ENCODE measurements at places on chromosomes 6 and 20. TPM values are rescaled to one million over a fixed set of nuclear protein-coding genes. Genes with fewer than 3 reads are reported as not detected.

RSPO3 gene
- 3.7 TPM for total RNA-seq

PBOV1 gene
- not detected for total RNA-seq

MAS1 gene
- under 0.01 TPM for total RNA-seq

VSTM2L gene
- 55.1 TPM for total RNA-seq

RAET1L gene
- total RNA-seq, result 0.23 TPM

GRIK2 gene
- 139 TPM for total RNA-seq

DAAM2 gene
- 30.4 TPM for total RNA-seq

TP53TG5 gene
- not detected for total RNA-seq

SYNJ2 gene
- 3.9 TPM for total RNA-seq

TINAG gene
- not detected for total RNA-seq

TFAP2A gene
- total RNA-seq, result 0.46 TPM

APOBEC2 gene
- not detected for total RNA-seq

TDRD6 gene
- total RNA-seq, result 0.46 TPM

RSPO4 gene
- 0.92 TPM for total RNA-seq

OLIG3 gene
- total RNA-seq, result 0.23 TPM

APMAP gene
- 85.6 TPM for total RNA-seq

TMEM239 gene
- not detected for total RNA-seq

AKAP7 gene
- total RNA-seq, result 90.4 TPM

Data from diencephalon (tissue), 1 donor.